ENCODE measurements at places on chromosomes 16 and 17. TPM values are rescaled to one million over a fixed set of nuclear protein-coding genes. Genes with fewer than 3 reads are reported as not detected.

GRCh38 chr16:68246121-68246520 is 948 bp downstream of the PLA2G15 start:
- no peak for DNase-seq

DNA sequence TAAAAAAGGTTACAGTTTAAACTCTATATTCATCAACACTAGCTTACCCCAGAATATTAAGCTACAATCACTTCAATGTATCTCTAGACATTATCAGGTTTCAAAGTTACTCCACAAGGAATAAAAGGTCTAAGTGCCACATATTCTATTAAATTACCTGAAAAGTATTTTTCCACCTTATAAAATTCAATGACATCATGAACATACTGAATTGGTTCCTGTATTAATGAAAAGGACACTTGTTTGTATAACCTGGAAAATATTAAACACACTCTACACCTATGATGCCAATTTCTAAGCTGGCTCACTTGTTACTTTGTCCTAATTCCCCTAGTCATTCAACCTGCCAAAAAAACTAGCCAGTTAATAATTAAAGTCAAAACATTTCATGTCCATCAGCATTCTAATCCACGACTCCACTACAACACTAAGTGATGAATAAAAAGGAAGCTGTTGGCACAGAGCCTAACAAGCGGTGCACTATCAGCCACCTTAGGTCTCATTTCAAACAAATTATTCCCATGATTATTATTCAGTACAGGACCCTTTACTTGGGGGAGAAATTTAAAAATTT is 12.2 kb downstream of the MED13 start:
- DNase-seq, result no peak

The CA5A gene
- total RNA-seq, result not detected

DNA sequence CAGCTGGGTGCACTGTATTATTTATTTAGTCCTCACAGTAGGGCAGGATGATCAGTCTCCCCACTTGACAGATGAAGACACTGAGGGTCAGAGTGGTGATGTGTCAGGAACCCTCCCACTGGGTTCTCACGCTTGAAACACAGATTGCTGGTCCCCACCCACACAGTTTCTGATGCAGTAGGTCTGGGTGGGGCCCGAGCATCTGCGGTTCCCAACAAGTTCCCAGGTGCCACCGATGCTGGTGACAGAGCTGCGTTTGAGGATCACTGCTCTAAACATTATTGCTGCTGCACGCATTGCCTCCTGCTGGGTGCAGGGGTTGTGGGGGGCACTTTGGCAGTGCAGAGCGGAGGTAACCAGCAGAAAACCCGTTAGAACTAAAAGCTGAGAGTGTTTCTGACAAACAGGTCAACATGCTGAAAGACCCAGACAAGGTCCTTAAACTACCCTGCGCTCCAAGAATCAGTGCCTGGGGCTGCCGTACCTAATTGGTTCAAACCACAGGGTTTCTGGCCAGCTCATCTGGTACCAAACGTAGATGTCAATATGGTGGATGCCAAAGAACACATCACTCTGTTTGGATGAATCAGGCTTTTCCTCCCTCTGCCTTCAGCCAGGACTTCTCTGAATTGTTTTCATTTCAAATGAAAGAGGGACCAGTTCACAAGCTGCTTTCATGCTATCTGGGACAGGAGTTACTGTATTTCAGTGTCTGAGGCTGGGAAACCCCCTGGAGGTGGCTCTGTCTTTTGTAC is 76.0 kb downstream of the ABCC1 start:
- DNase-seq, result no peak

DNA sequence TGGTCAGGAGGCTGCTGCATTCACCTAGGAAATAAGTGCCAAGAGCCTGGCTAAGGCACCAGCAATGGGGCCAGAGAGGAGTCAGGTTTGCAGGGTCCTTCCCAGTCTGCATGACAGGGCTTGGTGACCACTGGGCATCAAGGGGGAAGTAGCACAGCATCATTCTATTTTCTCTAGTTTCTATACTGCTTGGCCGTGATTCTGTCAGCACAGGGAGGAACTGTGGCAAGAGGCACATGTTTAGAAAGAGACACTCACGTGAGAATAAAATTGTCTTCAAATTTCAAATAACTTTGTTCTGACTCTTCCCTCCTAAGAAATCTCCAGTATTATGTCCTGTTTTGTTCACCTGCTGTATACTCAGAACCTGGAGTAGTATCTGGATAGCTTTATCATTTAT is 37.8 kb downstream of the ERN1 start:
- DNase-seq, result no peak

- DNase-seq, result no peak
These were observed 435.8 kb downstream of the HS3ST3B1 start for GRCh38 chr17:14736631-14737030.

The GJC1 gene
- total RNA-seq, result 89.4 TPM

The EVPL gene
- total RNA-seq, result 36.4 TPM

DNA sequence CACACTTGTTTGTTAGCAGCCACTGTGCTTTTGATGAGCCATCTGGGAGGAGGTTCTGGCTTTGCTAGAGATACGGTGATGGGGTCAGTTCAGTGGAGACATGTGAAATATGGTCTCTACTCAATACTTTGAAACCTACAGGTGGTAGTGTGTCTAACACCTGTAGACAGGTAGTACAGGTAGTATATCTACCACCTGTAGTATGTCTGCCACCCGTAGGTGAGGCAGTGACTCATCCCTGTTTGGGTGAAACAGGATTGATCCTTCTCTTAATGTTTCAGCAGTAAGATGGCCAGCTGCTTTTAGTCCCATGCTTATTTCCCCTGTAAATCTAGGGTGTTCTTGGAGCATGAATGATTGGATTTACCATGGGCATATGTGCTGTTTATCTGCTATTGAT is 240.8 kb downstream of the SNX29 start:
- DNase-seq, result no peak

The KRTAP9-4 gene
- total RNA-seq, result not detected

- DNase-seq, result no peak
These were observed 12.9 kb downstream of the TTYH2 start for GRCh38 chr17:74226252-74226651.

The MARVELD3 gene
- 0.08 TPM for total RNA-seq

Data from Panc1 (cell line).